Activated CD8-positive, alpha-beta T cell treated with anti-CD3 and anti-CD28 coated beads, Interleukin-2, amount 10 ng/mL, durations not matched to agents 7 days and 5 days (primary cell): ENCODE measurements at places on chromosomes 5 and 9.

- no peak overlapping the region for H3K4me3 ChIP-seq
- H3K27me3 ChIP-seq, result no peaks in the 10 kb centered on the region
- DNase-seq, result peak; percentile 71
- no peak overlapping the region for H3K27ac ChIP-seq
- H3K36me3 ChIP-seq, result no peaks in the 10 kb centered on the region
Observed at GRCh38 chr5:138068742-138069600, 14.9 kb upstream of the WNT8A start.

DNA sequence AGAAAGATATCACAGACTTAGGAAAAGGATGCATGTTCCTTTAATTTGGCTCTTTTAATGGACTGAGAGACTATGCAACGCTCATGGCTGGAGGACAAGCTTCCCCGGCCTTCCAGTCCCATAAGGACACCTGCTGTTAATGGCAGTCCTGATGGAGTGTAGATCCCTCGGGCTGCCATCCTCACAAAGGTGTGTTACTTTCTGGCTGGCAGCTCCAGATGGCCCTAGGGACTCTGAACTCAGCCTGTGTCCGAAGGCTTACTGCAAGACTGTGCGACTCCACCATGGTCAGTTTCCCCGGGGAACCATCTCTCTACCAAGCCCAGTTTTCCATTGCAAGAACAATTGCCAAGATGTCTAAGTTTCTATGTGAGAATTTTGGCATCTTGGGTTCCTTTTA, 25.5 kb upstream of the KCNIP1 start:
- no peaks in the 10 kb centered on the region for H3K4me1 ChIP-seq
- H3K27ac ChIP-seq, result no peak overlapping the region
- no peaks in the 10 kb centered on the region for H3K36me3 ChIP-seq
- H3K27me3 ChIP-seq, result peaks cover 23% of the 10 kb centered on the region
- no peak overlapping the region for H3K4me3 ChIP-seq

- no peaks in the 10 kb centered on the region for H3K27me3 ChIP-seq
- H3K4me1 ChIP-seq, result no peaks in the 10 kb centered on the region
- H3K4me3 ChIP-seq, result no peak overlapping the region
- no peak for DNase-seq
- H3K36me3 ChIP-seq, result peaks cover 17% of the 10 kb centered on the region
Observed at GRCh38 chr9:137012694-137013570, 15.1 kb downstream of the ABCA2 start.

DNA sequence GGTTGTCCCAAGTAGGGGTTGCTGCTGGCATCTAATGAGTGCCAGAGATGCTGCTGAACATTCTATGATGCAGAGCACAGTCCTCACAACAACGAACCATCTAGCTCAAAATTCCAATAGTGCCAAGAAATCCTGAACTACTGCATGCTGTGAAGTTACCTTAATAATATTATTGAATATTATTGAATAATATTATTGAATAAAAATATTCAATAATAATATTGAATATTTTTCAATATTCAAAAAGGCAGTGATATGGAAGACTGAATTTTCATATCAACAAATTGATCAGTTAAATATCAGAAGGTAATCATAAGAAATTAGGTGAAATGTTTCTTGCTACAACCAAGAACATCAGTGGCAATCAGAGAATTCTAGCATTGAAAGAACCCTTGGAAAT, 2.8 kb downstream of the HTR4 start:
- H3K4me3 ChIP-seq, result no peak overlapping the region
- no peaks in the 10 kb centered on the region for H3K36me3 ChIP-seq
- H3K27me3 ChIP-seq, result peaks cover 52% of the 10 kb centered on the region
- H3K27ac ChIP-seq, result no peak overlapping the region
- no peaks in the 10 kb centered on the region for H3K4me1 ChIP-seq
